Left ventricle myocardium inferior (tissue), 1 donor: ENCODE measurements at places on chromosomes 11 and 22.

- DNase-seq = no peak
These were observed 8.7 kb upstream of the ABTB2 start for GRCh38 chr11:34366522-34366921.

DNA sequence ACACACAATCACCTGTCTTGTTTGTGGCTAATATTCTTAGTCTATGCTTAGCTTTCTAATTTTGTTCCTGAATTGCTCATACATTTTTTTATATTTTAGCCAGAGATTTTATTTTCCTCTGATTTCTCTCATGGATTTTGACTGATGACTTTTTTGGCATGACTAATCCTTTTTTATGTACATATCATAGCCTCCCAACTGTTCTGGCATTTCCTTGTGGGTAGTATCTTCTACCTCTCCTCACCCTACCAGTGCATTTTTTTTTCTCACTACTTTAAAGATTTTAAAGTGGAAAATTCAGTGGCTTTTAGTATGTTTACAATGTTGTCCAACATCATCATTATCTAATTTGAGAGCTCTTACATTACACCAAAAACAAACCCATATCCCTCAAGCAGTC lies 84.4 kb upstream of the TENM4 start:
- DNase-seq = no peak

- no peak for DNase-seq
These were observed 115.9 kb downstream of the TRIM29 start for GRCh38 chr11:120021978-120022377.

DNA sequence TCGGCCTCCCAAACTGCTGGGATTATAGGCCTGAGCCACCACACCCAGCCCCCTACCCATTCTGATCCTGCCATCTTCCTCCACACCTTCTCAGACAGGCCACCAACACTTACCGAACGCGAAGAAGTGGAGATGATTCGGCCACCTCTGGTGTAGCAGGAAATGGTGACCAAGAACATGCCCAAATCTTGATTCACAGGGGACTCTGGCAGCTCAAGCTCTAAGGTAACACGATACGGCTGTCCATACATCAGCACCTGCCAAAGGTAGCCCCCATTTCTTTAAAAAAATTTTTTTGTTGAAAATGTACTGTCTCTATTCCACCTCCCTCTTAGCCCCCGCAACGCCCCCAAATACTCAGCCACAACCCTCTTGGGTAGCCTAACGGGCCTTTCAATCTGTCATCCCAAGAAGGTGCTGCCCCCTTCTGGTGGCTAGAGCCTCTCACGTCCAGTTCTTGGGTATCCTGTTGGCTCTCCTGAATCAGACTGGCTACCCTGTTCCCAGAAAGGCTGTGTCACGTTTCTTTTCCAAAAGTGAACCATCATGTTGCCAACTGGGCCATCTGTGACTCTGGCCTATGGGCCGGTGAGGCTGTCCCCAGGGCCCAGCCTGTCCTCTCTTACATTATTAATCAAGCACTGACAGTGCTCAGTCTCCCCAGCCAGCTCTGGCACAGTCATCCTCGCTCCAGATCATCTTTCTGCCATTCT lies 5.3 kb upstream of the LRRN4CL start:
- peak; percentile 70 for DNase-seq

DNA sequence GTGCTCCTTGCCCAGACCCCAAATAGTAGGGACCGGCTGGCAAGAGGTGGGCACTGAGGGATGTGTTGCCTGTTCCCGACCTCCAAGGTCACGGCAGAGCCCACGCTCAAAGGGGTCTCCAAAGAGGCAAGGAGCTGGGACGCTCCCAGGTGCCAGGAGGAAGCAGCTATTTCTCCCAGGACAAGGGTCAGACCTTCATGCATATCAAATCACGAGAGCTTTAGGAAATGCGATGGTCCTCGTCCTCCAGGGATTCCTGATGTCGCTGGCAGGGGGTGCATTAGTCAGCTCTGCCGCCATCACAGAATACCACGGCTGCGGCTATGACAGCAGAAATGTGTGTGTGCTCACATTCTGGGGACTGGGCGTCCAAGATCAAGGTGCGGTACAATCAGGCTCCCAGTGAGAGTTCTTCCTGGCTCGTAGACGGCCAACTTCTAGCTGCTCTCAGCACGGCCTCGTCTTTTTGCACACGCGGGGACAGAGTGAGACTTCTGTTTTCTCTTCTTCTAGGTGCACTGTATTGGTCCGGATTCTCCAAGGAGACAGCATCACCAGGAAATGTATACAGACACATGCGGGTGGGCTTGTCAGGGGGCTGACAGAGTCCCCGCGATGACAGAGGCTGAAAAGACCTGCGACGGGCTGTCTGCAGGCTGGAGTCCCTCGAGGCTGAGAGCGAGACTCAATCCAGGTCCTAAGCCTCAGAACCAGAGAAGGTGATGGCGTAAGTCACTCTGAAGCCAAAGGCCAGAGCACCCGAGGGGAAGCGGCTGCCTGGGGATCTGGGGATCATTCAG lies 81.6 kb downstream of the SHANK2 start:
- DNase-seq = no peak

- DNase-seq = no peak
These were observed 110.1 kb downstream of the NOX4 start for GRCh38 chr11:89381094-89381493.
